Left lung (tissue), 14 donors: ENCODE measurements at places on chromosomes 4 and X. TPM values are rescaled to one million over a fixed set of nuclear protein-coding genes. Genes with fewer than 3 reads are reported as not detected.

DNA sequence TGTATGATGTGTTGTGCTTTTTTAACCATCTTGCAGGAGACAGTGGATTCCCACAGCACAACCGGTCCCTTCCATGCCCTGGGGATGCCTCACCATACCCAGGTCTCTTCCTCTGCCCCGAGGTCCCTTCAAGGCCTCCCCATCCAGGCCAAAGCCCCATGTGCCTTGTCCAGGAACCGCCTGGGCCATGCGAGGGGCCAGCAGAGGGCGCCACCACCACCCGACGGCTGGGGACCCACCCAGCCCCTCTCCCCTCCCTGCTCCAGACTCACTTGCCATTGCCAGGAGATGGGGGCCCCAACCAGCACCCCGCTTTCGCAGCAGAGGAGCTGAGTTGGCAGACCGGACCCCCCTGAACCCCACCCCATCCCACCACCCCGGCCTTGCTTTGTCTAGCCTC lies 485.5 kb downstream of the TRAM1L1 start:
- DNase-seq, result no peak

The WDFY3 gene
- total RNA-seq, result 137 TPM

DNA sequence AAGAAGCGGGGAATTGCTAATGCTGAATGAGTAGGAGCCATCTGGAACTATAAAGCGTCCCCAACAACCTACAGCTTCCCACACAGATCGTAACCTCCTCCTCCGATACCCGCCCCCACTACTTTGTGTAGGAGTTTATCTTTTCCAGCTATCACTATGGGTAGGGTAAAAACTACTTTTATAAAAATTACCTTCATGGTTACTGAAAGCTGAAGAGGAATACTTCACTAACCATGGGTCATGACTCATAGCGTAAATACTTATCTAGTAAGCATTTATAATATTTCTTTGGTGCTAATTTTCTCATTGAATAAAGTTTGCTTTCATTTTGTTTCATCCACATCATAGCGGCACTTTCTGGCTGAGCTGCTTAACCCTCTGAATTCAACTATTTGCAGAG lies 79.4 kb upstream of the TNIP3 start:
- DNase-seq, result no peak

- peak; percentile 38 for DNase-seq
Measured at GRCh38 chrX:11724122-11725017, 33.7 kb upstream of the MSL3 start.

- no peak for DNase-seq
Measured at GRCh38 chr4:17427991-17428390, 83.9 kb downstream of the QDPR start.

- DNase-seq, result no peak
Measured at GRCh38 chr4:149795256-149795655, 20.4 kb downstream of the IQCM start.

The SEPSECS gene
- 9.1 TPM for total RNA-seq

- DNase-seq, result no peak
Measured at GRCh38 chr4:132333724-132334047, 815.4 kb upstream of the PCDH10 start.

DNA sequence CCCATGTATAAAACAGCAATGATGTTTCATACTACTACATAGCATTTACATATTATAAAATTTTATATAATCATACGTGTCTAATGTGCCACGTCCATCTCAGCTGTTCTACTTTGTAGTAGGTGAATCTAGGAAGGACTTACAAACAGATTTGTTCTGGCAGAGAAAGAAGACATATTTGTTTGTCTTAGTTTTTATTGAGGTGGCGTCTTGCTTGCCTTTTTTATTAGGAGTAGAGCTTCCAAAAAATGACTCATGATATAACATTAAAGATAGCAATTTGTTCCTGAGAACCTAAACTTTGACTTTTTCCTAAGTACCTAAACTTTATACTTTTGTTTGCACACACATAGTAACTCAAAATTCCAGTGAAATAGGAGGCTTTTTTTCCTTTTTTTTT lies 64.6 kb downstream of the CLDN22 start:
- no peak for DNase-seq

The SNCA gene
- total RNA-seq, result 6.6 TPM

DNA sequence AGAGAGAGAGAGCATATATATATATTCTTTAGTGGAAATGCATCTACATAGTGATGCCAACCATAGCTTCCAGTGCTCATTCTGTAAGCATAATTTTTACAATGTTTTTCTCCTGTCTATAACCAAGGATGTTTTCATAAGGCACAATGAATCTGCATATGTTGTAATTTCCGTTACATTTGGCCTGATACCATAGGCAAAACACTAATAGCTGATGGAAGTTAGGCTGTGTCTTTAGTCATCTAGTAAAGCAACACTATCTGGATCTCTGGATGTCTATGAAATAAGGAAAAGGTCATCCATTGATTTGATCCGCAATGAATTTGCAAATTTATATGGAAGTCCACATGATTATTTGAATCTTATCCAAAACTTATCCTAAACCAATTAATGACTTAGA lies 8.1 kb downstream of the PCDH7 start:
- DNase-seq, result peak; percentile 13

- DNase-seq, result no peak
Measured at GRCh38 chr4:130186931-130187330, 1091.0 kb downstream of the C4orf33 start.
